ENCODE measurements at places on chromosomes 3 and 15.

GRCh38 chr3:53046171-53047170 is 598 bp upstream of the SFMBT1 start:
- DNase-seq = no peak

GRCh38 chr3:127959041-127959440 is 44.0 kb downstream of the KBTBD12 start:
- no peak for DNase-seq

DNA sequence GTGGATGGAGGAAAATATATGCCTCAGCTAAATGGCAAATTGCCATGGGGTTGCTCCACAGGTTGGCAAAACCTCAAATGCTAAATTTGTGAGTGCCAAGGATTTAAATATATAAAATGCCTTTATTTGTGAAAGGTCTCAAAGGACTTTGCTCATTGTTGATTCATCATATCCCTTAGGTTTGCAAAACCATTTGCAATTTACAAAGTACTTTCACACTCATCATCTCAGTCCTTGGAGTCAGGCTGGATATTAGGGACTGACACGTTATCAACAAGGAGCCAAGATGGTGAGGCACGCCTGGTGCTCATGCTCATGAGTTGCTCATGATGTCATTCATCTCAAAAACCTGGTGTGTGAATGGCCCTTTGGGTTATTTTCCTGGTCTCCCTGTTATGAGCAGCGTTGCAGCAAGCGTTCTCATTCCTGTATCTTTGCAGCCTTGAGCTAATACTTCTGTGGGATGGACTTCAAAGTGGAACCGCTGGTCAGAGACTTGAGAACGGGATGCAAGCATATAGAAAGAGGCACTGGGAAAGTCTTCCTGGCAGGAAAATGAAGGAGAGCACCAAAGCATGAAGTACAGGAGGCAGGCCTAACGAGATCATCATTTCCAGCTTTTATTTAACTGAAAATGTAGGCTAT is 66.0 kb downstream of the MYO1E start:
- DNase-seq = no peak

DNA sequence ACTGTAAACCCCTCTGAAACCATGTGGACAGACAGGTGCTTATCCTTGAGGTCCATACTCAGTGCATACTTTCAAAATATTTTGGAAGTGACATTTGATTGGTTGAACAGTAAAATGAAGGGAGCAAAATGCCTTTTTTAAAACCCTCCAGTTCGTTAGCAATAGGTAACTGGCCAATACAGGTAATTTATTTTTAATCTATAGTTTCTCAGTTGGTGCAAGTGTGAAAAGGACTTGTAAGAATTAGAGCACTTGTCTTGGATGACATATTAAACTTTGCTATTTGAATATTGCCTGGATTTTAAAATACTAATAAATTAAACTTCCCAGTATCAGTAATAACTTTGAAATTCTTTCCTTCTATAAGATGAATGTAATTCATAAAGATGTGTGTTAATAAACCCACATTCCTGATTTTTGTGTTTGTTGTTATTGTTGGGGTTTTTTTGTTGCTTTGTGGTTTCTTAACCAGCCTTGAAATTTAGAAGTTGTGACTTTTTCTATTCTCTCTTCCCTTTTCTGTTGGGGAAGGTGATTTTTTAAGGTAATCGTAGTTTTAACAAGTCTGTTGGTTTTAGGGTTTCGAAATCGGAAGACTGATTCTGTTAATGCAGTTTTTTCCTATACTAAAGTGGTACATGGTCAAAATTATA is 90.0 kb downstream of the STT3B start:
- DNase-seq = no peak

DNA sequence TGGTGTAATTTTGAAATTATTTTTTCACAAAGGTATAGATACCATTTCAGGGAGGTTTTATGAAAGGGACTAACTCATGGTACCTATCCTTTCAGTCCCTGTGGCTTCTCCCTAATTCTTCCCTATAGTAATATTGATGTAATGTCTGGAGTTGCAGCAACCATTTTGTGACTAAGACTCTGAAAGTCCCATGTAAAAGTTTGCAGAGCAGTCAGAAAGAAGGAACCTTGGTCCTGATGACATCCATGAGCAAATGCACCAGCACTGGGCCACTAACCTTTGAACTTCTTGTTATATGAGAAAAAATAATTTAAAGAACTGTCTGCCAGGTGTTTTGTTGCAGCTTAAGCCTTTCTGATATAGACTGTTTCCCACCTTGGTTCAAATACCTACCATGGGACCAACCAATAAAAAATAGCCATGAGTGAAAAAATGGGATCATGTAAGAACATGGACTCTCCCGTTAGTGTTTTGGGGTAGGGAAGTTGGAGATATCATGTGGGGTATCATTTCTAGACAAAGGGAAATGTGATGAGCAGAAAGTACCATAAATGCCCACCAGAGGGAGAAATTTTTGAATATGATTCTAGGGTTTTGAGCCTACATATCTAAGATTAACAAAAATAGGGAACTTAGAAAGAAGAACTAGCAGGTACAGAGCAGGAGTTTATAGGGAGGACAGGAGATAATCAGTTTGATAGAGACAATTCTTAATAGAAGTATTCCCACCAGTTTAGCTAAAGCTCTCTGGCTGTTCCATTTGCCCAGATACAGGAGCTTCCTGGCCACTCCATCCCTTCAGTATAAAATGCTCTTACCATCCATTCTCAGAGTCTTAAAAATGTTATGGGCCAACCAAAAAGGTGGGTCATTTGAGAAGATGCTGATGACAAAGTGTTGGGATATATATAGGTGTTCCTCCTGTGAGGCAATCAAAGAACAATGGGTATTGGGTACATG is 3.4 kb upstream of the CPOX start:
- DNase-seq = peak; percentile 21

DNA sequence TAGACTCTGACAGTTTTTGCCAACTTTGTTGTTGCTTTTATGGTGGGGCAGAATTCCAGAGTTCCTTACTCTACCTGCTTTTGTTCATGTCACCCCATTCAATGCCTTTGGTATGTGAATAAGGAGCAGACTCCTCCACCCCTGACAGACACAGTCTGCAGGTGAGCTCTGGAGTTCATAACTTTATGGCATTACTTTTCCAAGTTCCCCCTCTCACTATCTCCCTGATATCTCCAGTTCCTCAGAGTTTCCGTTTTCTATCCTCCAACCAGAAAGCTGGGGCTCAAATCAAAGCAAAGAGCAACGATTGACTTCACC is 23.1 kb upstream of the MTMR10 start:
- DNase-seq = no peak

GRCh38 chr15:77481670-77482069 is 61.0 kb downstream of the HMG20A start:
- DNase-seq = no peak

DNA sequence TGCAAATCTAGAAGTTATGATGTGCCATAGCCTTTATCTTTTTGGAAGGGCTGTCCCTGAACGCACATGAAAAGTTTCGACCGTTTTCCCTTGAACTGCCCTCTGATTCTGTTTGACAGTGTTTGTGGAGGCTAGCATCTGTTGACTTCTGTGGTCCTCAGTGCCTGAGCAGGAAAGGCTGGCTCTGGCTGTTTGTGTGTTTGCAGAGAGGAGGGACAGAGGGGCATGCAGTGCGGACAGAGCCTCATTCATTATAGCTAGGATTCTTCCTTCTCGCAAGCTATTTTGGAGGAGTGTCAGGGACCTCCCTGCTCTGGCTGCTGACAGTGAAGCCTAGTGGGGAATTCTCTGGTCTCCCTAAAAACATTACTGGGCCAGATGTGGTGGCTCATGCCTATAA is 64.5 kb downstream of the CDAN1 start:
- DNase-seq = no peak

DNA sequence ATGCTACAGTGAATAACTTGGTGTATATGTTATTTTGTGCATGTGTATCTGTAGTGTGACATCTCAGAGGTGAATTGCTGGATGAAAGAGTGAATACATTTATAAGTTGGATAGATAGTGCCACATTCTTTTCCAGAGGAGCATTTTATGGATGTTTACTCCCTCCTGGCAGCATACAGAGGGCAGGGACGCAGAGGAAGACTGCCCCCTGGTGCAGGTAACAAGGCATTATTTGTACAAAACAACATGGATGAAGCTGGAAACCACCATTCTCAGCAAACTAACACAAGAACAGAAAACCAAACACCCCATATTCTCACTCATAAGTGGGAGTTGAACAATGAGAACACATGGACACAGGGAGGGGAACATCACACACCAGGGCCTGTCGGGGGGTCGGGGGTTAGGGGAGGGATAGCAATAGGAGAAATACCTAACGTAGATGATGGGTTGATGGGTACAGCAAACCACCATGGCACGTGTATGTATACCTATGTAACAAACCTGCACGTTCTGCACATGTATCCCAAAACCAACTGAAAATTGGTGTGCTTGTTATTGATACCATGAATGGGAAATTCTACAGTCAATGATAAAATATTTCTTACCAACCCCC is 57.9 kb upstream of the CTXND1 start:
- no peak for DNase-seq

DNA sequence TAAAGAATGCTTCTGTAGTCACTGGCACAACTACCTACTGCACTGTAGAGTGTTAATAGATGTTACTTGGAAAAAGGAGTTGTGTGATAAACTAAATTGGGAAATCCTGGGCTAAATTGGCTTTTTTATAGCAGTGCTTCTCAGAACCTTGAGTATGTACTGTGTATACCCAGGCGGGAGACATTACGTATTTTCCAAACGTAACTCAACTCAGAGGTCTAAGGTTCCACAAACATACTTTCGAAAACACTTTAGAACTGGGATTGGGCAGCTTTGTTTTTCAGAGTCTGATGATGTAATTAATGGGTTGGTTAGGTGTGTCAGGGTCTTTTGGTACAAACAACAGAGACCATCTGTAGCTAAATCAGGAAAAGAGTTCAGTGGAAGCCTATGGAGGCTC is 53.5 kb upstream of the CHST2 start:
- no peak for DNase-seq

DNA sequence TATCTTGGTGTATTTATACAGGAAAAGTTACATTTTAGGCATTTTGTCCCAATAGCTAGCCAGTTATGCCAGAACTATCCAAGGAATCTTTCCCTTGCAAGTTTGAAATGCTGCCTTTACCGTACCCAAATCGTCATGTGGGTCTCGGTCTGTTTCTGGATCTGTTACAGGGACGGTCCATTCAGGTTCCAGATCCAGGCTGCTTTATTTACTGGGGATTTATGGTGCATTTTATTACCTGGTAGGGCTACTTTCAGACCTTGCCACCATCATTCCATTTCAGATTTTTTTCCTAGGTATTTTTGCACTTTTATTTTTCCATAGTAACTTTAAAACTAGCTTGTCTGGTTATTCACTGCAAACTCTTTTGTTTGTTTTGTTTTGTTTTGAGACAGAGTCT is 186.5 kb downstream of the NSMCE3 start:
- DNase-seq = no peak

DNA sequence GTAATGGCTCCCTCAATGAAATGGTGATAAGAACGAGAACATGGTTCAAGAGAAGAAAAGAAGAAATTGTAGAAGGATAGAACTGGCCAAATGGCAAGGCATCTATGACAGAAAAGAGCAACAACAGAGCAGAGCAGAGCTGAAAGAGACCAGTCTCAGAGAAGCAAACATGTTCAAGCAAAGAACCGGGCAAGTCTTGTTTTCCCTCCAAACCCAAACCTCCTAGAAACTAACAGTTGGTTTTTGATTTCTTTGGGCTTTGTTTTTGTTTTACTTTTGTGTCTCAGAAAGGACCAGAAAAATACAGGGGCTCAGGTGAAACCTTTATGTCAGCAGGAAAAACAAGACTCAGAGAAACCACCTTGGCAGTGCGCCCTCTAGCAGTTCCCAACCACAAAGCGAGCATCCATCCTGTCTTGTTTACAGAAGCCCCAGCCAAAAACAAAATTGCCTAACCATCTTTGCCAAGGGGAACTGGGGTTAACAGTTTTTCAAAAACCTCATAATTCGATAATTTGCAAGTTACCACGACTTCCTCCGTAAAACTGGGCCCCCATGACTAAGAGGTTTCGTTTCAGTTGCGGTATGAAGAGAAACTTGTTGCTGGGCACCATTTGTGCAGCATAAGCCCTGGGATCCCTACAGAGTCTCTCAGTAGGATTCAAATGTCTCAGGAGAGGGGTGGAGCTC is 159.2 kb upstream of the SLC24A5 start:
- no peak for DNase-seq

GRCh38 chr15:95953032-95953431 is 377.5 kb upstream of the NR2F2 start:
- DNase-seq = no peak

DNA sequence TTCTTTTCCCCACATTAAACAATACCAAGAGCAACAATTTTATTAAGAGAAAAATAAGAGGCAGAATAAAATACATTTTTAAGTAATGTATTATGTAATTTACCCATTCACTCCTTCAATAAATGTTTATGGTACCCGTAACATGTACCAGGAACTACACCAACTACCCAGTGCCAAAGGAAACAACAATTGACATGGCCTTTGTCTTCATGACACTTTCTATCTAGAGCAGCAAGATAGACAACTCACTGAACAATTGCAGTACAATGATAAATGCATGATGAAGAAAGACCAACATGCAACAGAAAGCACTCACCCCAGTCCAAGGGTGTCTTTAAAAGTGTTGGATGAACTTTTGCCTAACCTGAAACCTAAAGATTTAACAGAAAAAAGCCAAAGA is 493.8 kb downstream of the IGSF11 start:
- DNase-seq = no peak

DNA sequence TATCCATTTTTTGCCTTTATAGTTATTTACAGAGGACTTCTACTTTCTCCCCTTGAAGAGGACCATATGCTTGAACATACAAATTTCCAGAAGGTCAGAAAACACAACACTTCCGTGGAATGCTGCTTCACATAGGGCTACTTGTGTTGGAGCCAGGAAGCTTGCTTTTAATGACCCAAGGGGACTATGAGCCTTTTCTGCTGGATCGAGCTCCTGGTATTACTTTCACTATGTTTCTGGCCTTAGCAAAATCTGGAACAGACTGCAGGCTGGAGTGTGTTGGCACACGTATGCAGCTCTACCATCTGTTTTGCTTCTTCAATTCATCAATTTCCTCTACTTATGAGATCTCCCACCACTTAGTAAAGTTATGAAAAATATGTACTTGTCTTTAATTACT is 69.3 kb upstream of the CBLB start:
- DNase-seq = no peak

- no peak for DNase-seq
Observed at GRCh38 chr3:60770532-60770931, 480.7 kb downstream of the FHIT start.

GRCh38 chr3:35663471-35663870 is 24.1 kb downstream of the ARPP21 start:
- DNase-seq = no peak

DNA sequence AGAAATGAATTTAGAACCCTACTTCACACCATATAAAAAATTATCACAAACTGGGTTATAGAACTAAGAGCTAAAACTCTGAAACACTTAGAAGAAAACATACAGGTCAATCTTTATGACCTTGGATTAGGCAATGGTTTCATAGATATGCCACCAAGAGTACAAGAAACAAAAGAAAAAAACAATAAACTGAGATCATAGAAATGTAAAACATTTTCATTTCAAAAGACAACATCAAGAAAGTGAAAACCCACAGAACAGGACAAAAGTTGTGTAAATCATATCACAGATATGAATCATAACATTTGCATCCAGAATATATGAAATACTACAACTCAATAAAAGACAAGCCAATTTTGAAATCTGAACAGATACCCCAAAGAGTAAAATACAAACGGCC is 72.4 kb downstream of the TBL1XR1 start:
- no peak for DNase-seq

Data from amniotic stem cell (primary cell).